ENCODE measurements at places on chromosomes 6 and 20. TPM values are rescaled to one million over a fixed set of nuclear protein-coding genes. Genes with fewer than 3 reads are reported as not detected.

The ZNF391 gene
- total RNA-seq: 2.5 TPM

GRCh38 chr6:133208183-133208755 lies 32.9 kb upstream of the EYA4 start:
- no peaks in the 10 kb centered on the region for H3K4me1 ChIP-seq
- H3K4me3 ChIP-seq: no peak overlapping the region
- H3K27me3 ChIP-seq: no peaks in the 10 kb centered on the region
- no peak for DNase-seq

DNA sequence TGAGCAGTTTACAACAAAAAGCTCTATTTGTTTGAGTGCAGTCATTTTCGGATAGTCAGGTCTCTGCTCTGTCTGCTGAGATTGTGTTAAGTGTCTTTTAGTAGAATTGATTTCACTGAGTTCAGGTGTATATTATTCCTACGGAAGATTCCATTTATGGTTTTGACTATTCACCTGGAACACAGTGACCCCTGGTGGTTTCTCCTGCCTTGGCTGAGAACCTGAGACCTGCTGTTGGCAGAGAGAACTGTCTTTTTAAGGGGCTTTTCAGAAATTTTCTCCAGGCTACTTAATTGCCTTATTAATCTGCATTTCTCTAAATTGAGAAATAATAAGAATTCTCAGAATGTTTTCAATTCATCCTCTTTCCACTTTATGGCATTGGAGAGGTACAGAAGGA lies 508.0 kb downstream of the TBC1D32 start:
- no peak overlapping the region for H3K27ac ChIP-seq
- no peaks in the 10 kb centered on the region for H3K4me1 ChIP-seq
- H3K36me3 ChIP-seq: no peaks in the 10 kb centered on the region
- H3K27me3 ChIP-seq: no peaks in the 10 kb centered on the region
- DNase-seq: no peak

- H3K4me1 ChIP-seq: peaks cover 26% of the 10 kb centered on the region
- no peaks in the 10 kb centered on the region for H3K27me3 ChIP-seq
- peak overlapping the region; percentile 65 for H3K4me3 ChIP-seq
Measured at GRCh38 chr6:26158581-26159356, 71.5 kb downstream of the HFE start.

DNA sequence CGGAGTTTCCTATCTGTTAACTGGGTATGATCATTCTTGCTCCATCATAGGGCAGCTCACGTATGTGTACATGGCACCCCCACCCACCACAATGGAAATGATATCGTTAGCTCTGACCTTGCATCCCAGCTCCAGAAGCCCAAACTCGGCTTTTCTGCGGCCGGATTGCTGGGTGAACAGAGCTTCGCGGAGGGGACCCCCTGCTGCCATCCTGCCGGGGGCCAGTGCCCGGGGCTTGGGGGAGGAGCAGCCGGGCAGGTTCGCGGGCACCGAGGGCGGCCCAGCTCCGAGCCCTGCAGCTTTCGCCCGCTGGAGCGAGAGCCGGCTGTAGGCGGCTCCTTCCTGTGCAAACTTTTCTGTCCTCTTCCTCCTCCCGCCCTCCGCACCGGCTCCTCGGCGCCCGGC lies 24.9 kb upstream of the FUCA2 start:
- peak; percentile 67 for DNase-seq
- no peaks in the 10 kb centered on the region for H3K27me3 ChIP-seq
- H3K4me1 ChIP-seq: no peaks in the 10 kb centered on the region
- H3K4me3 ChIP-seq: peak overlapping the region; percentile 56

All from left lung (tissue), 14 donors.